Head of caudate nucleus (tissue), 42 donors: ENCODE measurements at places on chromosomes 16 and 17.

GRCh38 chr17:35906191-35906925 lies 24.2 kb downstream of the RDM1 start:
- no peak for DNase-seq

DNA sequence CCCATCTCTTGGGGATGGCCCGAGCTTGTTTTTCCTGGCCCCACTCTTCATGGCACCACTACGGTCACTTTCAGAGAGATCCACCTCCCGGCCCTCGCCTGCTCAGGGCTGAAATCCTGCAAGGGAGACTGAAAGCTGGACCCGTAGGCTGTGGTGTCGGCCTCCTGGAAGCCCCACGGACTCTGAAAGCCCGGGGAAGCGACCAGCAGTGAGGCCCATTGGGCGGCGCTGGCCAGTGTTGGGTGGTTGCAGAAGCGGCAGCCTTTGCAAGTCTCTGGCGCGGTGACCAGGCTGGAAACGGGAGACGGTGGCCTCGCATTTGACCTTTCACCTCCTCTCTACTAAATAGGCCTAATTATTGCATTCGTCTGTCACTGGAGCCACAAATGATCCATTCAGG lies 186.0 kb upstream of the FOXF1 start:
- DNase-seq = no peak

DNA sequence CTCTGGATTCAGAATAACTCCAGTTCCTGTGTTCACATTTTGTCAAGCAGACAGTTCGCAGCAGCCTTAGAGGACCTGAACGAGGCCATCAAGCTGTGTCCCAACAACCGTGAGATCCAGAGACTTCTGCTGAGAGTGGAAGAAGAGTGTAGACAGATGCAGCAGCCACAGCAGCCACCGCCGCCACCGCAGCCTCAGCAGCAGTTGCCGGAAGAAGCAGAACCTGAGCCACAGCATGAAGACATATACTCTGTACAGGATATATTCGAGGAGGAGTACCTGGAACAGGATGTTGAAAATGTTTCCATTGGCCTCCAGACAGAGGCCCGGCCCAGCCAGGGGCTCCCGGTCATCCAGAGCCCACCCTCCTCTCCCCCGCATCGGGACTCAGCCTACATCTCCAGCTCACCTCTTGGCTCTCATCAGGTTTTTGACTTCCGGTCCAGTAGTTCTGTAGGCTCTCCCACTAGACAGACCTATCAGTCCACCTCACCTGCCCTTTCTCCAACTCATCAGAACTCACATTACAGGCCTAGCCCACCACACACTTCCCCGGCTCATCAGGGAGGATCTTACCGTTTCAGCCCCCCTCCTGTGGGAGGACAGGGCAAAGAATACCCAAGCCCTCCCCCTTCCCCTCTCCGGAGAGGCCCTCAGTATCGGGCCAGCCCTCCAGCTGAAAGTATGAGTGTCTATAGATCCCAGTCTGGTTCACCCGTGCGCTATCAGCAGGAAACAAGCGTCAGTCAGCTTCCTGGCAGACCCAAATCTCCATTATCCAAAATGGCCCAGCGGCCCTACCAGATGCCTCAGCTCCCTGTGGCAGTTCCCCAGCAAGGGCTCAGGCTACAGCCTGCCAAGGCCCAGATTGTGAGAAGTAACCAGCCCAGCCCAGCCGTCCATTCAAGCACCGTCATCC lies 25.9 kb downstream of the CYB561 start:
- DNase-seq = no peak

DNA sequence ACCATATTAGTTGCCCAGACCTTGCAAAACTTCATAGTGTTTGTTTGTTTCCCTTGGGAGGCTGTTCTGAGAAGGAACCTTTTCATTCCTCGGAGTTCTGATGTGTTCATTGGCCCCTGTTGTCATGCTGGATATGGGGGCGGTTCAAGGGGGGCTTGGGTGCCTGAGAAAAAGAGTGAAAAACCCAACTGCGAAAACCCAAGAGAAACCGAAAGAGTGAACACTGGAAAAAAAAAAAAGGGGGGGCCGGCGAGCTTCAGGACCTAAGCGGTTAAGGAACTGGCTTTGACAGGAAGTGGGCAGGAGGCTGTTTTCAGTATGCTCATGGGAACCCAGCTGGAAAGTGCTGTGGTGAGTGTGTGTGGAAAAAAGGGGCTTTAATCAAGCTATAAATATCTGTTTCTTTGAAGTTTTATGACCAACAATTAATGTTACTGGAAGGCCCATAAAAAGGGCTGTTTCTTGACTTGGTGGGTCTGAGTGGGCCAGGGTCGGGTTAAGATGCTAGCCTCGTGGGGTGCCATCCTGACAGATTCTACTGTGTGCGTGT lies 510.7 kb downstream of the MAF start:
- DNase-seq = no peak

GRCh38 chr17:34683390-34683789 lies 104.0 kb downstream of the TMEM132E start:
- DNase-seq = no peak

GRCh38 chr17:79026376-79027273 lies 2.7 kb downstream of the C1QTNF1 start:
- DNase-seq = no peak

DNA sequence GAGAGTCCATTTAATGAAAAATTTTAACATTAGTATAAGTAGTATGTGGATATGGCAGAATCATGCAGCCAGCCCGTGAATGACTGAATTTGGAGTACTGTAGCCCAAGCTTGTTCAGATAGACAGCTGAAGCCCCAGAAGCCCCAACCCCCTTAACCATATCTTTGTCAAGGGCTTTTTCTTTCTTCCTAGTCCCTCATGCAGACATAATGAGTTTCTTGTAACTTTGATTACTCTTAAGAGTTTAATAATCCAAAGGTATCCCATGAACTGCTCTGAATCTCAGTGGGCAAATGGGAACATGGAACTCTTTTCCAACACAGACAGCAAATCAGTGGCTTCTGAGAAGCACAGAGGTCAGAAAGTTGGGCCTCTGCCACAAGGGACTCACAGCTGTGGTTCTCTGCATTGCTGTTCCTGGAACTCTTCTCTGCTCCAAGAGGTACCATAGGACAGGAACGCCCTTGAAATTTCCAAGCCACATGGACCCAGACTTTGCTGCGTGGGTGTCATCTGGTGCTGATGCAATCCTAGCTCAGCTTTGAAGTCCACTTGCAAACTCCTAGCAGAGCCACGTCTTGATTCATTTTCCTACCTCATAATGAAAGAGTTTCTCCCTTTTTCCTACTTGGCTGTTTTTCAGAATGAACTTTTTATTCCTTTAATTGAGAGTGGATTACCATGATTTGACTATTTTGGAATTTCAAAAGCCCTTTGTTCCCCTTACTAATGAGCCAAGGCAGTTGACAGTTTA lies 18.1 kb downstream of the LYRM1 start:
- DNase-seq = peak; percentile 6

GRCh38 chr16:80060470-80060869 lies 459.9 kb upstream of the MAF start:
- DNase-seq = no peak

DNA sequence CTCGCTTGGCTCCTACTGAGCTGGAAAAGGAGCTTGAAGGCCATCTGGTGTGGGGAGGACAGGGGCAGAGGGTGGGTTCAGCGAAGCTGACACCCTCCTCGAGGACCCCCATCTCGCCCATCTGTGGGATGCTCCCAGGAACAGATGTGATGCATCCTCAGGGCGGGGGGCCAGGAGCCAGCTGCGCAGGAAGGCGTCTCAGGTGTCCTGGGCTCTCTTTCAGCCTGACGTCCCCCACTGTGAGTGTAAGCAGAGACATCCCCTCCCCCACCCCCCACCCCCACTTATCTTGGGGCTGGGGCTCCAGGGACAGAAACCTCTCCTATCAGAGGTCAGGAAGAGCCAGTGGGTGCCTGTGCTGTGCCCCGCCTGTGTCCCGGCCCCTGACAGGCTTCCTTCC lies 16.2 kb downstream of the KIF19 start:
- DNase-seq = no peak

- peak; percentile 98 for DNase-seq
These were observed at the start of gene WWOX for GRCh38 chr16:78099271-78100111. Gene WWOX (plus strand): TSS chr16:78099654.

- DNase-seq = no peak
These were observed 8.1 kb upstream of the TMEM100 start for GRCh38 chr17:55730808-55731207.

DNA sequence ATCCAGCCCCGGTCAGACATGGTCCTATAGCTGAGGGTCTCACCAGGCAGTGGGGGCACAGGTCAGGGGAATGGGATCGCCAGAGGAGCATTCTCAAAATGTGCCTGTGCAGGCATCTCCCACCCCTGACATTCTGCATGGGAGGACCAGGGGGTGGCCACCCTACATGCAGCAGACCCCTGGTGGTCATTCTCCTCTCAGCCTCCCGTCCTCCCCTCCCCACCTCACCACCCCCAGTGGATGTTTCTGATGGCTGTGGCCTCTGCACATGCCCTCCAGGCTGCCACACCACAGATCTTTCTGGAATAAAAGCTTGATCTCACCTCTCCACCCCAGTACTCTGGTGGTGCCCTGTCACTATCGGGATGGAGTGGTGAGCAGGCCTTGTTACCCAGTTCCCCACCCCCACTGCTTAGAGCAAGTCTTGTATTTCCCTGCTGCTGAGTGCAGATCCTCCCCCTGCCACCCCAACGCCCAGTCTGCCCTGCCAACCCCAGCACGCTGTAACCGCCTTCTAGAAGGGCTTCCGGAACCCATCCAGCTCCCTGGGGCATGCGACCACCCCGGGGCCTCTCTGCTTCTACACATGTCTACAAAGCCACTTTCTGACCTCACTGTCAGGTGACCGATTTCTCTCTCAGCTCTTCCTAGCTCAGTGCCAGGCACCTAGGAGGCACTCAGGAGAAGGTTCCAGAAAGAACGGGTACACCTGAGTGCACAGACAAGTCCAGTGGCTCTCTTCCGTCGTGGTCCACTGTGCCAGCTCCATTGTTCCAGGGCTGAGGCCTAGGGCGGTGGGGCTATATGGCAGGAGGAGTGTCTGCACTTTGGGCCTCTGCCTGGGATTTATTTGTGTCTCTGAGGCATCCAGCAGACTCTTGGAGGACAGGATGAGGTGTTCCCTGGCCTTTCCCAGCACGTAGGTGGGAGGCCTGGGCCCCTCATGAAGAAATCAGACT lies 9.3 kb downstream of the TBC1D24 start:
- no peak for DNase-seq

GRCh38 chr16:54493061-54493460 lies 206.5 kb upstream of the IRX3 start:
- DNase-seq = no peak

DNA sequence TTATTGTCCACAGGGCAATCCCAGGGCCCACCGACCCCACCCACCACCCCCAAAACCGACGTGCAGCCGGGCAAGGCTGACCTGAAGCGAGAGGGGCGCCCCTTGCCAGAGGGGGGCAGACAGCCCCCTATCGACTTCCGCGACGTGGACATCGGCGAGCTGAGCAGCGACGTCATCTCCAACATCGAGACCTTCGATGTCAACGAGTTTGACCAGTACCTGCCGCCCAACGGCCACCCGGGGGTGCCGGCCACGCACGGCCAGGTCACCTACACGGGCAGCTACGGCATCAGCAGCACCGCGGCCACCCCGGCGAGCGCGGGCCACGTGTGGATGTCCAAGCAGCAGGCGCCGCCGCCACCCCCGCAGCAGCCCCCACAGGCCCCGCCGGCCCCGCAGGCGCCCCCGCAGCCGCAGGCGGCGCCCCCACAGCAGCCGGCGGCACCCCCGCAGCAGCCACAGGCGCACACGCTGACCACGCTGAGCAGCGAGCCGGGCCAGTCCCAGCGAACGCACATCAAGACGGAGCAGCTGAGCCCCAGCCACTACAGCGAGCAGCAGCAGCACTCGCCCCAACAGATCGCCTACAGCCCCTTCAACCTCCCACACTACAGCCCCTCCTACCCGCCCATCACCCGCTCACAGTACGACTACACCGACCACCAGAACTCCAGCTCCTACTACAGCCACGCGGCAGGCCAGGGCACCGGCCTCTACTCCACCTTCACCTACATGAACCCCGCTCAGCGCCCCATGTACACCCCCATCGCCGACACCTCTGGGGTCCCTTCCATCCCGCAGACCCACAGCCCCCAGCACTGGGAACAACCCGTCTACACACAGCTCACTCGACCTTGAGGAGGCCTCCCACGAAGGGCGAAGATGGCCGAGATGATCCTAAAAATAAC lies 3.0 kb downstream of the SOX9 start:
- no peak for DNase-seq
